ENCODE measurements at places on chromosomes 7 and 10.
A peak's percentile ranks its signal among the peaks of the same experiment; 100 is the strongest.

- DNase-seq, result no peak
Observed at GRCh38 chr10:15451137-15452094, 80.3 kb upstream of the FAM171A1 start.

GRCh38 chr10:11721806-11722205 is 20.4 kb upstream of the ECHDC3 start:
- DNase-seq, result no peak

DNA sequence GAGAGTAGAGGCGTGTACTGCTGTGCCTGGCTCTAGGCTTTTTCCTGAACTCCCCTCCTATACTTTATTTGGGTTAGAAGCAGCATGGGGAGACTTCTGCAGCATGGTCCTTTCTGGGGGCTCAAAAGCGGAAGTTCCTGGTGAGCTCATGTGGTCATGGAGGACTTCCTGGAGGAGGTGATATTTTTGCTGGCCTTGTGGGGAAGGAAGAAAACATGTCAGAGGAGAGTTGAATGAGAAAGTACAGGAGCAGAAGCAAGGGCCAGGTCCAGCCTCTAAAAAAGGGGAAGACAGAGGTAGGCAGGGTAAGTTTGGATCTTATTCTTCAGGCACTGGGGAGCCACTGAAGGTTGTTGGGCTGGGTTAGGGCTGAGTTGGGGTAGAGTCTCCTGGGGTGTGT is 45.5 kb downstream of the CASTOR2 start:
- DNase-seq, result no peak

DNA sequence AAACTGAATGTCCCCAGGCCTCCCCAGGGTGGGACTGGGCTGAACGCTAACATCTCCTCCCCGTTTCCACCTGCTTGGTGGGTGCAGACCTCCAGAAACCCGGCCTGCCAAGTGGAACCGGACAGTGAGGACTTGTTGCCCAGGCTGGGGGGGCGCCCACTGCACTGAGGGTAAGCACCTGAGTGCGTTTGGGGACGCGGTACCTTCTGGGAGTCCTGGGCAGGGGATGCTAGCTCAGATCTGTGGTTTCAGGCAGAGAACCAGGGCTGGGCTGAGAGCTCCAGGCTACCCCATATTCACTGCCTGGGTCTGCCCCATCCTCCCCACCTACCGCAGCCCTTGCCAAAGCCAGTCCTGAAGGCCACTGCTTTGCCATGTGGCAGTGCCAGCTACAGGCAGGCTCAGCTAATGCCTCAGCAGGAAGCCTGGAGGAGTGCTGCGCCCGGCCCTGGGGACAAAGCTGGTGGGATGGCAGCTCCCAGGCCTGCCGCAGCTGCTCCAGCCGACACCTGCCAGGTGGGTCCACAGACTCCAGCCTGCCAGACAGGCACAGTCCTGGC is 3.5 kb upstream of the ZNF467 start:
- DNase-seq, result no peak

DNA sequence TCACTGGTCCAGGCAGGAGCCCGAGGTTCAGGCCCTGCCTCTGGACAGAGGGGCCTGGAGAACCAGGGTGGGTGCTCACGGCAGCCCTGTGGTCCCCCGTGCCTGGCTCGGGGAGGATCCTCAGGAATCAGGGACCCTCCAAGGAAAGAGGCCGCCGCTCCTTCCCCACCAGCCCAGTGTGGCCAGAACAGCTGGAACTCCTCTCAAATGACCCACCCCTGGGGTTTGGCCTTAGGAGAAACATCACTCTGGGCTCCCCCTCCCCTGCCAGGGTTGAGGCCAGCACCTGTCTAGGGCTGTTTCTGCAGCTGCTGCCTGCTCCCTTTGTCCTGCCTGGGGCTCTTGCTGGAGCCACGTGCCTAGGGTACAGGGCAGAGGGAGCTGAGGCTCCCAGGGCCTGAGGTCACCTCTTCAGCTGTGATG is 161.0 kb downstream of the RNF216 start:
- peak; percentile 75 for DNase-seq

DNA sequence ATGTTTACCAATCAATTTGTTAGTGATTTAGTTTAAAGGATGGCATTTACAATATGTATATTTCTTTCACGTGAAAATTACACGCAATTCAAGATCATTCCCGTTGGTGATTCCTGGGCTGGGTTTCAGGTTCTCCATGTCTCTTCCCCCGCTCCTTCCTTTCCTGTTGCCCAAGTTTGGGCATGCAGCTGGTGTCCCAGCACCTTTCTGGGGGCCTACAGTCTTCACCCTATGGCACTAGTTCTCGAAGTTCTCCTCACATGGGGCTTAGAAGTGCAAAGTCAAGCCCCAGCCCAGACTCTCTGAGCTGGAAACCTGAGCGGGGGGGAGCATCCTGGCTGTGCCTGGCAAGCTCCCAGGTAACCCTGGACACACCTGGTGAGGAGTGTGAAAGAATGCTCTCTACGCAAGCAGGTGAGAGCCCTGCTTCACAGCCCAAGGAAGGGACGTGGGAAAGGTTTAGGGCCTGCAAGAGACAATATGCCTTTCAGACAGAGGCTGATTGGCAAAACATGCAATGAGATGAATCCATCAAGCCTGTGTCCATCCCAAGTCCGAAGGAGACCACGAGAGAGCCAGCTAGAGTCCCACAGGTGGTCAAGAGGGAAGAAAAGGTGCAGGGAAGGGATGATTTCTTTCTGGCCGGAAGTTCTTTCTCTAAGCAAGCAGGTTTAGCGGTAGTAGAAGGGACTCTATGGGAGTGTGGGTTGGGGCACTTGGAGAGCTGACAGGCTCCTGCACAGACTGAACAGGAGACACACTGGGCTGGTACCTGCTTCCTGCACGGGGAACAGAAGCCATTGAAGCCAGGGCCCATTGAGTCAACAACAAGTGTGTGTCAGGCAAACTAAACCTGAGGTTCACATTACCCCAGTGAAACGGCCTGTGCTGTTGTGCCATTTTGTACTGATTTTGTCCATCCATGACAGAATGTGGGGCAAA is 131.1 kb downstream of the ADARB2 start:
- DNase-seq, result no peak

DNA sequence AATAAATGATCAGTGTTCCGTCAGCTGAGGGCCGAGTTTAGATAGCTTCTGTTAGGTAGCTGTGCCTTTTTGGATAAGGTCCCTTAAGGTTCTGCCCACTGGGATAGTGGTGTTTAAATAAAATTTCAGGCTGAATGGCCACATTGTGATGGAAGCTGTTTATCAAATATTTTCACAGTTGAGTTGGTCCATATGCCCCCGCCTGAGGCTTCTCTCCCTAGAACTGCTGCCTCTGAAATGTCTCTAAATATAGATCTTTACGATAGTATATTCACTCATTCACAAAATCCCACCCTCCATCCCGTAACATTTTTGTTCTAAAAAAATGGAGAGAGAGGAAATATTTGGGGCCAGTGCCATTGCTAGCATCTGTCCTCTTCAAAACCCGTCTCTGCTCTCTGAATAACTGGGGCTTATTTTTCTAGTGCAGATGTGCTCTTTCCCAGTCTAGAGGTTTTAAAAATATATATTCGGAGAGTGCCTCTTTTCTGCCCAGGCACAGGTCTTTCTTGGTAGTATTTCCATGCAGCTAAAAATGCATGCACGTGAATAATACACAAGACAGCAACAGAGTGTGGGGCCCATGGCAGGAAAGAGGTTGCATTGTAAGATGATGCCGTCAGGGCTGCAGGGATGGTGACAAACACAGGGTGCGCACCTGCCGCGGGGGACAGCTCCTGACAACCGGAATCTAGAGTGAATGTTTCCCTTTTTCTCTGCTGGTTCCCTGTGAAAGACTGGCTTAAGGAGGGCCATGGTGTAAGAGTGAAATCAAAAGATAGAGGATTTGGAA is 105.4 kb upstream of the BTBD16 start:
- no peak for DNase-seq

DNA sequence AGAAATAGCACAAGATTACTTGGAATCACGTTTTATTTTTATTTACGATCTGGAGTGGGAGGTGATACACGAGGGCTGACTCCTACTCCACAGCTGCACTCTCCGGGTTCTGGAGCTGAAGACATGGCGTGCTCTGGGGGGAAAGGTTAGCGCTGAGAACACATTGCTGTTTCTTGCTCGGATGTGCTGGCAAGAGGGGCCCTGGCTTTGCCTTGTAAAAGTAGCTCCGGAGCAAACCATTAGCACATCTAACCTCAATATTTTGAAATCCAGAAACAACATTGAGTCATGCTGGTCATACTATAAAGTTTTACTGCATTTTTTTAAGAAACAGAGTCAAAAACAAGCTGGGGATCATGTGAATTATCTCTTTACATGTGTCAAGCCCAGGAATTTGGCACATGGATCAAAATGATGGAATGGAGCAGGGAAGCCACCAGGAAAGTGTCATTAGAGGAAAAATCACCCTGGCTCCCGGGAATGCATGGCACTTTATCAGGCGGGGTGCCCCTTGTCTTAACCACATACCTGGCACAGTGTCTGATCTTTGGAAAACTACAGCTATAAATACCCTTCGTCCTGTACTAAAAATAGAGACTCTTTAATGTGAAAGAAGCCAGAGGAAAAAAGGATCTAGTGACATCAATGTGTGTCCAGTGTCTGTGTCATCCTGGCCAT is 31.6 kb upstream of the LYZL1 start:
- no peak for DNase-seq

- no peak for DNase-seq
Observed at GRCh38 chr10:86439544-86439943, 72.9 kb upstream of the GRID1 start.

GRCh38 chr7:5625938-5626337 is 155.5 kb downstream of the RNF216 start:
- DNase-seq, result no peak

DNA sequence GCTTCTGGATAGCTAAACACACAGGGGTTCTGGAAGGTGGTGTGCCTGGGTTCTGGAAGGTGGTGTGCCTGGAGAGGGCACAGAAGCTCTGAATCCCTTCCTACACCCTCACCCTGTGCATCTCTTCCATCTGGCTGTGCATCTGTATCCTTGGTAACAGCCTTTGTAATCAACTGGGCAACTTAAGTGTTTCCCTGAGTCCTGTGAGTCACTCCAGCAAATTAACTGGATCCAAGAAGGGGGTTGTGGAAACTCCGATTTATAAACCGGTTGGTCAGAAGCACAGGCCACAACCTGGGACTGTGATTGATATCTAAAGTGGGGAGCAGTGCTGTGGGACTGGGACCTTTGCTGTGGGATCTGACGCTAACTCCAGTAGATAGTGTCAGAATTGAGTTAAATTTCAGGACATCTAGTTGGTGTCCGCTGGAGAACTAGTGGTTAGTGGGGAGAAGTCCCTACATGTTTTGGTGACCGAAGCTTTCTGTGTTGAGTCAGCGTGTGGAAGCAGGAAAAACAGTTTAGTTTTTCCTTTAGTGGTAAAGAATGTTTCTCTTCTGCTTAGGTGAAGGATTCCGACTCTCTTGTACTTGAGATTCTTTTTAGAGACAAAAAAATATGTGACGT is 228.1 kb downstream of the BMPER start:
- no peak for DNase-seq

DNA sequence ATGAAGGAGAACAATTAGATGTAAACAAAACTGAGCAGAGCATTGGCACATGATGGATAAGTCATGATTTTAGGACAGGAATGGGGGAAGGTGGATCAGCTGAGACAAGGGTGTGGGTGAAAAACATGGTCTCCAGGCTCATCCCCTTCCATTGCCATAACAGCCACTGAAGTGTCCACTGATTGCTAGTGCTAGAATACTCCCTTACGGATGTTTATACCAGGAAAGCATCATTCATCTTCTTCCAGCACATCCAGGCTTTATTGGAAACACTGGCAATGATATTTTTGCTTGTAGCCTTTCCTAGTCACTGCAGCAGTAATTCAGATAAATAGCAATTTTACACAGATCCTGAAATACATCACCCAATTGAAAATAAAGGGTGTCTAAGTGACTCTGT is 259.5 kb downstream of the PLXDC2 start:
- DNase-seq, result no peak

DNA sequence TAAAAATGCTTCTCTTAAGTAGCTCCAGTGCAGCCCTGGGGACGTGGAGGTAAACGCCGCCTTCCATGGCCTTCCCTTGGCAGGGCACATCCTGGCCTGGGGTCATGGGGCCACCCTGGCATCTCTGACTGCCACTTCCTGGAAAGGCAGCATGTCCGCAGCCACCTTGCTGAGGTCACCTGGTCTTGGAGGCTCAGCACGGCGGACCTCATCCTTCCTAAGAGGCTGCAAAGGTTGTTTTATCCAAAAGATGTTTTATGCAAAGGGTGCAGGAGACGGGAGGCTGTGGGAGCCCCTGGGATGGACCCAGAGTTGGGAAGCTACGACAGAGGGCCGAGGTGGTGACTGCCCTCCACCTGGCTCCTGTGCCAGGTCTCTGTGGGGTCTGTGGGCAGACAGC is 106.0 kb downstream of the TCERG1L start:
- DNase-seq, result no peak

DNA sequence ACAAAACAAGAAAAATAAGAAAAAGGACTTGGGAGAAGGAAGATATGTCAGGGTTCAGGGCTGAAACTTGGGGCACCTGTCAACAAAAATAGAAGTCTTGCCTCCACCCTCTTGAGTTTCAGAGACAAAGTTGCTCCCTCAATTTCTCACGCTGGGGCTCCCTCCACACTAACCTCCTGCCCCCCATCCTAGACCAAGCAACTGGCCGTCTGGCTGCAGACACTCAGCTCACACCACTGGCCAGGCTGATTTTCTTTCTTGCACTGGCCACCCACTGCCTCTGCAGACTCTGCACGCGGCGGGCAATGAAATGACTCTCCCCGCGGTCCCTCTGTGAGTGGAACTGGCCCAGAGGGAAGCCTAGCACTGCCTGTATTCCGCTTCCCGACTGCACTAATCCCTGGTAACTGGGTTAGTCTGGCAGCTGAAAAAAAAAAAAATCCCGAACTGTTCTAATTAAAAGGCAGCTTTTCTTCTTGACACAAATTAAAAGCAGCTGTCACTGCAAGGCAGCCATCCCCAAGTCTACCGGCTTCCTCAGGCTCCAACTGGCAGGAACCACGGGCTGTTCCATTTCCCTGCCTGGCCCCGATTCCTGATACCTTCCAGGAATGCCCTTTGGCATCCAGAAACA is 83.5 kb downstream of the SPDYE5 start:
- DNase-seq, result no peak

DNA sequence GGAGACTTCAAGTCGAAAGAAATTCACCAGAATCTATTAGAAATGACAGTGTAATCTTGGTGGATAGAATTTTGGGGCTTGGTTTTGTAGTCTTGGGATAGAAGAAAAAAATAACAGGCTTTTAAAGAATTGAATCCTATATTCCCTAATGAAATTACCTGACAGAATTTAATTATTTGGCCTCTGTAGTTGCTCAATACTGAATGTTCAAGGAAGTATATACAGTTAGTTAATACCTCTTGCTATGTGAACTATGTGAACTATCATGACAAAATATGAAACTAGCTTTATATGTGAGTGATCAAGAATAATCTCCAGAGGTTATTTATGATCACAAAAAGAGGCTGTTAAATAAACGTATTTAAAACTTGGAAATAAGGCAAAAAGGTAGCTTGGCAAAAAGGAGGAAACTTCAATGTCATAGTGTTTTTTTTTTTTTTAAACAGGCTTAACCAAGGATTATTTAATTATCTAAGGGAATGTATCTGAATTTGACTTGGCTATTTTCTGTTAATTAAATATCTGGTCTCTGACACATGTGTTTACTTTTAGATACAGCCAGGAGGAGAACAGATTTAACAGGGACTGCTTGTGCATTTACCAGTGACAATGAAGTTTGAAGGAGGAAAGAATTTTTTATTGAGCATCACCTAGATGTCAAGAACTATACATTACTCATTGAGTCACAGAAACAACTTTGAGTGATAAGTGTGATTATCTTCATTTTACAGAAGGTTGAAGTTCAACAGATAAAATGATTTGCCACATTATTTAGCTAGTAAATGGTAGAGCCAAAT is 11.5 kb upstream of the CASD1 start:
- no peak for DNase-seq
